ENCODE measurements at places on chromosomes 4 and X.

GRCh38 chr4:74307170-74307569, 1.1 kb upstream of the EPGN start:
- no peak for DNase-seq

GRCh38 chr4:81358154-81358553, 113.6 kb downstream of the RASGEF1B start:
- no peak for DNase-seq

DNA sequence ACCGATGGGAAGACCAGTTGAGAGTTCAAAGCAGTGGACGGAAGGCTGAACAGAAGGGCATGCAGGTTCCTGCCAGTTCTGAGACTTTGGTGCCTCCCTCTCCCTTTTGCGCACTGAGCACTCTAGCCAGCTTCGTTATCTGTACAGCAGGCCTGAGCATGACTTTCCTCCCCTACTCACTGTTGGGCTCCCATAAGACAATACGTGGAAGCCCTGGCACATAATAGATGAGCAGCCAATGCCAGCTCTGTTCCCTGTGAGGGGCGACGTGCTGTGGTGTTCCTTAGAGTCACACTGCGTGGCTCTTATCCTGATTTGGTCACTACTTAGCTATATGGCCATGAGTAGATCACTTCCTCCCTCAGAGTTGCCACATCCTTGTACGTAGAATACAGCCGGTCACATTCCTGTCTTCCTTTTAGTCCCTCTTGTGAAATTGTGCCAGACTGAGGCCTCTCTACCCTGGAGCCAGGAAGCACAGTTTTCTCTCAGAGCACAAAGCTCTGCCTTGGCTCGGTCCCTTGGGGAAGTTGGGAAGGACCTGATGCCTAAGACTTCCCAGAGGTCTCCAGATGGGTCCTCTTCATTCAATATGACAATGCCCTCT, 160.4 kb upstream of the MAMLD1 start:
- no peak for DNase-seq

GRCh38 chrX:149286940-149287349, 218.2 kb downstream of the IDS start:
- no peak for DNase-seq

DNA sequence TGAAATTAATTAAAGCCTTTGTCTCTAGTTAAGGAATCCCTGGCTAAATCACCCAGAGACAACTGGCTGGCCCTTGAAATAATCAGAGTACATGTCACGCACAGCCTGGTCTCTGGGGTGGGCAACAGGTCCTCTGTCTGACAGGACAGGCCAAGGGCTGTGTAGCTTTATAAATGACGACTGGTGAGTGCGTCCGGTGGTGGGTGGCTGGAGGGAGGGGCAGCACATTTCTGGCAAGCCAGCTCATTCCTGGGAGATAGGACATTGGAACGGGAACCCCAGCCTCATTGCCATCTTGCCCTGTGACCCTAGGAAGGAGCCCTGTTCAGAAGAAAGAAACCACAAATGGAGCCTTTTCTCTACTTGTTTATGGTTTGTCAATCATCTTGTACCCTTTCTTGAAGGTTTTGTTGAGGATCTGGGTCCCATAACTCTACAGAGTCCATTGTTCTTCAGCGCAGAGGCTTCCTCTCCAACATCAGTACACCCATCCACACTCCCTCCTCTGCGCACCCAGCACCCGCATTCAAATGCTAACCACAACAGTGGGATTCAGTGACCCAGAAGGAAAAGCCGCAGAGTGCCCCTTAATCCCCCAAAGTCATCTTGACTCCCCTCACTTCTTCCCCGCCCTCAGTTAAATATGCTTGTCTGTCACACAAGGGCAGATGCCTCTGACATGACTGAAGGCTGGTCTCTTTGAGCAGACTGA, 368.1 kb downstream of the UNC5C start:
- DNase-seq = no peak

DNA sequence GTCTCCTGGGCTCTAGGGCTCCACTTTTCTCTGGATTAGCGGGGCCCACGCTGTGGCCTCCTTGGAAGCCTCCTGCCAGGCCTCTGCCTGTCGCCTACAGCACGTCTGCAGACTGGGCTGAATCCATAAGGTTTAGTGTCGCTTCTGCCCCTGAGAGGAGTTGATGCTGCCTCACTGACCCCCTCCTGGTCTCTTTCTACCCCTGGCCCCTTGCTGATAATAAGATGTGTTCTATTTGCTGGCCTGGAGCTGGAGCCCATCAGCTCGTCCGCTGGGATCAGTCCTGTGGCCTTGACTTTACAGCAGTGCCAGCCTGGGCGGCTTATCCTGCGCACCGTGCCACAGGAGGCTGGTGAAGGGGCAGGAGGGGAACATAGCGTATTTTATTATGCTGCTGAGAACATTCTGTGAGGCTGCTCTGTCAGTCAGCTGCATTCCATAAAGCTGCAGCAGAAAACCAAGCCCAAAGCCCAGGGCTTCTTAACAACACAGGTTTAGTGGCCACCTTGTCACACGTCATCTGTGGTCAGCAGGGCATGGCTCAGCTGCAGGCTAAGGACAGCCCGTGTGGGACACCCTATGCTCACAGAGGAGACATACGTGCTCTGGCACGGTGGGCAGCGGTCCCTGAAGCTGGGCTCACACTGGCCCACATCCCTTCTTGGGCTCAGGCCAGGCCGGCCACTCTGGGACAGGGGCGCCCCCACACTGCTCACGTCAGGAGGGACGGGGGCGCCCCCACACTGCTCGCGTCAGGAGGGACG, 29.3 kb upstream of the HGFAC start:
- no peak for DNase-seq

GRCh38 chr4:184506527-184507121, 32.3 kb upstream of the IRF2 start:
- DNase-seq = no peak

DNA sequence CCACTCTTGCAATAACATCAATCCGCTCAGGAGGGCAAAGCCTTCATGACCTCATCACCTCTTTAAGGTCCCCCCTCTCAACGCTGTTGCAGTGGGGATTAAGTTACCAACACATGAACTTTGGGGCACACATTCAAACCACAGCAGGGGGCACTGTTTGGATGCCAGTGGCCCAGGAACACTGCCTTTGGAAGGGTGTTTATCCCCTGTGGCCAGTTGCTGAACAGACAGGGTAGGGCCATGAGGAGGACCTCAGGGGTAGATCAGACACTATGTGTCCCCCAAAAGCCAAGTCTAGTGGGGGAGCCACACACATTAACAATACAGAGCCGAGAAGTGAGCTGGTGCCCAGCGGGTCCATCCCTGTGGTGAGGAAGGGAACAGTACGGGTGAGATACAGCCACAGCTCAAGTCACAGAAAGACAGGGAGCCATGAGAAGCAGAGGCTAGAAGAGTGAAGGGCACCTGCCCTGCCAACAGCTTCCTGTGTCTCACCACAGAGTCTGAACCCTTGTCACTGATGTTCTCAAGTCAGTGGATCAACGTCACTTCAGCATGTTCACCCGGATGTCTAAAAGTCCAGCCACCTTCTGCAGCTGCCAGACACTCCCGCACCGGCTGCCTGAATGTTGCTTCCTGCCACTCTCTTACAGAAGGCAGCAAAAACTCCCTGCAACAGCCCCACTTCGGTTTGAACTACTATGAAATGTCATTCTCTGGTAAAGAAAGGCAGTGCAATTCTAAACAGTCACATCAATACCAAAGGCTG, 19.9 kb upstream of the MXD4 start:
- DNase-seq = no peak

- DNase-seq = no peak
Observed at GRCh38 chrX:86171366-86171765, 23.1 kb downstream of the DACH2 start.

All from activated naive CD8-positive, alpha-beta T cell treated with anti-CD3 and anti-CD28 coated beads, Interleukin-2, amount 50 U/mL, for 16 hours (primary cell).